Right lung (tissue), 10 donors: ENCODE measurements at places on chromosomes 5 and 9.
A peak's percentile ranks its signal among the peaks of the same experiment; 100 is the strongest.

DNA sequence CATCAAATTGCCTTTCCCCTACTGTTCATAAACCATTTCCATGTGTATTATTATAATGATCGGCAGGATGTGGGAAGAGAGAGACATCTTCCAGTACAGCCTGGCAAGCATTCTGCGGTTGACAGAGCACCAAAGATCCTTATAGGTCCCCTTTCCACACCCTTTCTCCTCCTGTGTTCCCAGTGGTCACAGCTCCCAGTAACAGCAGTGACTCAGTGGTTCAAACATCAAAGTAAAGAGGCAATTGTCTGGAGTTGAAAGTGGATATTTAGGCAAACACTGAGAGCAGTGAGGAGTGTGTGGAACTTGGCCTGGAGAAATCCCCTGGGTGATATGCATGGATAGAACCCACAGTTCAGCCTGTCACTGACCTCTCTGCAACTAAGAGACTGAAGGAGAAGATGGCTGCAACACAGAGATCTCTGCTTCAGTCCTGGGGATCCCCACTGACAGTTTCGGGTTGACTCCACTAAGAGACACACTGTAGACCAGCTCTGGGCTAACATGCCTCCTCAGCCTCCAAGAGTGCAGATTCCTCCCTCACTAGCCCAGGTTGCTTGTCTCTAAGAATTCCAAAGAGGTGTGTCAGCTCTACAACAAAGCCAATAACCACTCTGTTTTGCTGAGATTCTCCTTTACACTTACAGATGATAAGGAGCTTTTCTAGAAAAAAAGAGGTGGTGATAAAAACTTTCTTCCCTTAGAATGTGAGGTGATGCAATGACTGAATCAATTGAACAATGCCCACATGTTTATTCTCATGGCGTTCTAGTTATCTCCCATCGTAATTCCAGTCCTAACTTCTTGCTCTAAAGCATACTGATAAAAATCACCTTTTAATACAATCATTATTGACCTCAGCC is 94.4 kb upstream of the IL6ST start:
- no peak for DNase-seq

- no peak for DNase-seq
These were observed 145.4 kb downstream of the CD180 start for GRCh38 chr5:67051164-67051563.

DNA sequence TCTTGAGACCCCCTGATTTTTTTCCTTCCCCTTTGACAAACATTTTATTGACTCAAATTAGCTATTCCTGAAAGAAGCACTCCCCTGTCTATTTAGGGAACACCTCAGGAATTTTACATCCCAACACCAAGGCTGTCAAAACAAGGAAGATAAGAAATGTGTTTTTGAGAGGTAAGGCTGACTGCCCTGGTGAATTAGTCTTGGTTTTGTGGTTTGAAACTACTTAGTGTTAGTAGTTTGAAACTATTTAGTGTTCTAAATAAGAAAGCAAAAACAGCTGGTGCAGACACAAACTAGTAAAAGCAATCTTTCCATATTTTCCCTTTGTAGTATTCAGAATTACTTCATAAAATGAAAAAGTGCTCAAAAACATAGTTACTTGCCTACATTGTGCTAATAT is 120.7 kb downstream of the PCSK1 start:
- DNase-seq, result no peak

- DNase-seq, result no peak
These were observed 1.4 kb upstream of the DAB2 start for GRCh38 chr5:39426051-39426745.

GRCh38 chr9:12266758-12267157 is 426.4 kb upstream of the TYRP1 start:
- DNase-seq, result no peak

DNA sequence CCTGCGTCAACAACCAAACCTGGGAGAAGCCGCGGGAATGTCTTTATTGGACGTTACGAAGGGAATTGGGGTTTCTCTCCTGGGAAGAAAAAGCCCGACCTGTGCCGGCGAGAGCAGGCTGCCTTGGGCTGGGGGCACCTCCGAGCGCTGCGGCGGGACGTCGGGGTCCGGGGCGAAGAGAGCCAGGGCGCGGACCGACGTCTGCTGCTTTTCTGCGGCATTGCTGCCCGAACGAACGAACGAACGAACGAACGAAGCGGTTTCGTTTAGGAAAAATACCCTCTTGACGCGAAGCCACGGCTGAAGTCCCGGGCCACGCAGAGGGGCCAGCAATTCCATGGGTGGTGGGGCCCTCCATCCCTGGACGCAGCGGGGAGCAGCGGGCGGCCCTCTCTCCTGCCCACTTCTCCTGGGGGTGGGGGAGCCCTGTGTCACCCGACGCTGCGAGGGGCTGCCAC is 4.8 kb upstream of the PITX1 start:
- no peak for DNase-seq

DNA sequence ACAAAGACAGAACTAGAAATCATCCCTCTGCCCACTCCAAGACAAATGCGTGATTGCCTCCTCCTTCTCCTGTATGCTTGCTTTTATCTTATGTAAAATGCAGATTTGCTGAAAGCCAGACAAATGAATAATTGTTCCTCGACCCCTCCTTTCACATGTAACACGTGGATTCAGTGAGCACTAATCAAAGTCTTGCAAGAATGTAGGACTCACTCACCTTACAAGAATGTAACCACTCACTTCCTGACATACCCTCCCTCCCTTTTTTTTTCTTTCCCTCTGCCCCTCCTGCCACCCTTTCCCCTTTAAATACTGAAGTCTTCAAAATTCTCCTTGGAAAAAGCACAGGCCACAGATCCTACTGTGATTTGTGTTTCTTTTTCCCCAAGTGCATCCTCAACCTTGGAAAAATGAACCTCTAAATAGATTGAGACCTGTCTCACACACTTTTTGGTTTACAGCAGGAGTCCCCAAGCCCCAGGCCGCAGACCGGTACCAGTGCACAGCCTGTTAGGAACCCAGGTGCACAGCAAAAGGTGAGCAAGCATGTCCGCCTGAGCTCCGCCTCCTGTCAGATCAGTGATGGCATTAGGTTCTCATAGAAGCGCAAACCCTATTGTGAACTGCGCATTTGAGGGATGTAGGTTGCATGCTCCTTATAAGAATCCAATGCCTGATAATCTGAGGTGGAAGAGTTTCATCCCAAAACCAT is 29.4 kb upstream of the HSD17B3 start:
- DNase-seq, result no peak

- DNase-seq, result no peak
These were observed 583.1 kb downstream of the CCDC171 start for GRCh38 chr9:16135968-16136367.

GRCh38 chr5:82808960-82809359 is 268.2 kb downstream of the TMEM167A start:
- no peak for DNase-seq

DNA sequence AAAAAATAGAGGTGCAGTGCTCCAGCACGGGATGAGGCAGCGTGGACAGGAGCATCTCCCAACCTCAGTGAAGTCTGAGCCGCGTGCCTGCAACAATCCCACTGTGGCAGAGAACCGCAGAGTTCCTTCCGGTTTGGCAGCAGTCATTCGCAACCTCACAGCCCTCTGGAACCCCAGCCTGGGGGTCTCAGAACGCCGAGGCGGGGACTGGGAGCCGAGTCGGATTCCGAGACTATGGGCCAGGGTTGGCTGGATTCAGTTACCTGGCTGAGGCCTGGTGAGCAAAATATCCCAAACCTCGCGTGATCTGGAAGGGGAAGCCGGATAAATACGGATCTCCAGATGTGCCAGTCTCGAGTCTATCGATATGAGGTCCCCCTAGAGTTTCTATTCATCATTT is 27.0 kb downstream of the CDKN2A start:
- no peak for DNase-seq

DNA sequence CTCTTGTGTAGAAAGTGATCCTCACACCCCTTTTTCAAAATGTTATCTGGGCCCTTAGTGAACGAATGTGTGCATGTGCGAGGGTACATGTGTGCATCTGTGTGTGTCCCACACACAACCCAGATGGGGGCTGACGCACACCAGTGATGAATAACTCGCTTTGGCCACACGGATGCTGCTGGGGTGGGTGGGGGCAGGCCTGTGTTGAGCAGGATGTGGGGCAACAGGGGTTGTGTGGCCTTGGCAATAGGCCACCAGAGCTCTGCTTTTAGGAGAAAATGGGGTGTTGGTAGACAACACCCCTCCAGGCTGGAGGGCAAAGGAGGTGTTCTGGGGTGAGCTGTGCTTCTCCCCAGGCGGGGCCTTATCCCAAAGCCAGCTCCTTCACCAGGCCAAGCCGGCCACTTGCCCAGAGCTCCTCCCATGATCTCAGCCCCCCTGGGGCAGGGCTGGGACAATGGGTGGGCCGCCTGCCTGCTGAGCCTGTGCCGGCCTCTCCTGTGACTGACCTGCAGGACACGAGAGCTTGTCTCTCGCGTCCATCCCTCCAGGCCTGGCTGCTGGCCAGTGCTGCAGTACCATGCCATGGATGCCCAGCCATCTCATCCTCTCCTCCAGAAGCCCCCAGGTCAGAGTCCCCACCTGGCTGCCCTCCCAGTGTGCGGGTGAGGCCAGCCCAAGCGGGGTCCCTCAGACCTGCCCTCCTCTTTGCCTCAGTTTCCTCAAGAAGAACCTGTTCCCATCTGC is 1.7 kb downstream of the DBN1 start:
- no peak for DNase-seq

GRCh38 chr5:40736103-40736875 is 19.5 kb downstream of the TTC33 start:
- DNase-seq, result peak; percentile 60

DNA sequence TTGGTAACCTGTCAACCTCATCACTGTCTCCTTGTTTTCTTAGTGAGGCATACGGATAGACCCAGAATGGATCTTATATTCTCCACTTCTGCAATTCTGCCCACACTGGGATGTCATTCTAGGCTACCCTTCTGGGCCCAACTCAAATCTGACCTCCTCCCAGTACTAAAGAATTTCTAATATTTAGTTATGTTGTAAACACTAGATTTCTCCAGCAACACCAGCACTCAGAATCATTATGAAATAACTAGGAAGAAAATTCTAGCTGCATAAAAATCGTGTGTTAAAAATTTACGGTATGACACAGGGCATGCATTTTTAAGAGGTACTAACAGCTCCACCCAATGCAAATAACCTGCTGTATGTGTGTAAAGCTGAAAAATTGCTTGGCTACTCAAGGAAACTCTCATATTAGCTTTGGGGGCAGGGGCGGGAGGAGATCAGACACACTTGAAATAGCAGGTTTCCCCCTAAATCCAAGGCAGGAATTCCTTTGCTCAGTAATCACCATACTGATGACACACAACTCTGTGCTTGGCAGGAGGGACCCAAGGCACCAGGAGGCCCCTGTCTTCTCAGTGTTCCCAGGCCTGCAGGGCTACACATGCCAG is 27.3 kb downstream of the MACROH2A1 start:
- no peak for DNase-seq

- no peak for DNase-seq
These were observed 66.0 kb upstream of the RNF130 start for GRCh38 chr5:180137401-180138213.

- peak; percentile 23 for DNase-seq
These were observed at the start of gene HAPLN1 for GRCh38 chr5:83720836-83721537. TSS of gene HAPLN1 (minus strand) at chr5:83720855. CDS start at chr5:83673523, 47,332 bp downstream.

DNA sequence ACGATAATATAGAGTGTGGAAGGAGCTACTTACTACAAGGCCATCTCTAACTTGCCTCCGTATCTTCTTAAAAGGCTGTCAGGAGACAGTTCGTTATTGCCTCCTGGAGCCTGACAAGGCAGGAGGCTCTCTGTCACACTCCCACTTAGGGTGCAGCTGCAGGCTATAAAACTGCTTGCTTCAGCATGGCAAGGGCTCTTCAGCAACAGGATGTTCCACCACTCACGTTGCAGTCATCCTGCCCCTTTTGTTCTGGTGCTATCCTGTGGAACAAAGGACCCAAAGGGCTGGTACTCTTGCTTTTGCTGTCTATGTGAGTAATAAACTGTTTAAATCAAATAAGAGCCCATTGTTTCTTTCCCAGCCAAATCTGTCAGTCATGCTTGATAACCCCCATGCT is 508.9 kb downstream of the NTRK2 start:
- no peak for DNase-seq

DNA sequence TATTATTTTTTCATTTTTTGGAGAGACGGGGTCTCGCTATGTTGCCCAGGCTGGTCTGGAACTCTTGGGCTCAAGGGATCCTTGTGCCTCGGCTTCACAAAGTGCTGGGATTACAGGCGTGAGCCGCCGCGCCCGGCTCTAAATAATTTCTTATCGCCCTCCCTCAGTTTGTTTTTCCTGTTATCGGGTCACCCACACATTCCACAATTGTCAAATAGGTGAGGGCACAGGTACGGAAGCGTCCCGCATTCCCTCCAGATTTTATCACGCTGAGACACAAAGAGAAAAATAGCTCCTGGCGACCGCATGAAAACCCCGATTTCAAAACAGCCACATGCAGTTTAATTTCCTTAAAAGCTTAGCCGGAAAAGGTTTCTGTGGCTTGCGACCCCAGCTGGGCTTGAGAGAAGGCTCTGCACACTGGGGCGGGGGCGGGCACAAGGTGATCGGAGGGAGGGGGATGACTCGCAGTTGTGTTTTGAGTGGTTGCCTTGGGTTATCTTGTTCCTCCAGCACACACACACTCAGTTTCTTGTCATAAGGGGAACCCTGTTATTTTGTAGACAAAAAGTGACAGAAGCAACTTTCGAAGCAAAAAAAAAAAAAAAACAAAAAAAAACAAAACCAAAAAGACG is 717 bp upstream of the IQGAP2 start:
- DNase-seq, result no peak

DNA sequence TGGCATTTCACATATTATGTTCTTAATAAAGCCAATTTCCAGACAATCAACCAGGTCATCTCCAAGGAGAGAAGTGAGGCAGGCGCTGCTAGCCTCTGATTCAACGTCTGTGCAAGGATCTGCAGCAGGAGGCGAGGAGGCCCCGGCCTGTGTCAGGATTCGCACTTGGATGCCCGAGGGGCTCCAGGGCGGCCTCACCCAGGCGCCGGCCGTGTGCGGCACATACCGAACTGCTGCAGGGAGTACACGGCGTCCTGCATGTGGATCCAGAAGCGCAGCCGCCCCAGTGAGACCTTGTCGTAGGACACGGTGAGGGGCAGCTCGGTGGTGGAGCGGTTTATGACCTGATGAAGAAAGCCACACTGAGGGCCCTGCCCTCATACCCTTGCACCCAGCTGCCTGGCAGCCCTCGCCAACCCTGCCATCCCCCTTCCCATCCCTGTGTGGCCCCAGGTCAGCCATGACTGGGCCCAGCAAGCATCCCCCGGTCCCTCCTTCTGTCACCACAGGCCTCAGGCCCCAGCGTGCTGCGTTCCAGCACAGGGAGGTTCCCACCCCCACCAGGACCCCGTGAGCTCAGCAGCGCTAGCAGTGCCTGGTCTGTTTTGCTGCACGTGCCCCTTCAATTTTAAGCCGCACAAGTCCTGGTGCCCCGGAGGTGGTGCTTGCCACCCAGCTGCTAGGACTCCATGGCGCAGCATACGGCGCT is 9.9 kb downstream of the CLPTM1L start:
- DNase-seq, result no peak

- DNase-seq, result no peak
These were observed 26.6 kb upstream of the ANKDD1B start for GRCh38 chr5:75584641-75585040.

DNA sequence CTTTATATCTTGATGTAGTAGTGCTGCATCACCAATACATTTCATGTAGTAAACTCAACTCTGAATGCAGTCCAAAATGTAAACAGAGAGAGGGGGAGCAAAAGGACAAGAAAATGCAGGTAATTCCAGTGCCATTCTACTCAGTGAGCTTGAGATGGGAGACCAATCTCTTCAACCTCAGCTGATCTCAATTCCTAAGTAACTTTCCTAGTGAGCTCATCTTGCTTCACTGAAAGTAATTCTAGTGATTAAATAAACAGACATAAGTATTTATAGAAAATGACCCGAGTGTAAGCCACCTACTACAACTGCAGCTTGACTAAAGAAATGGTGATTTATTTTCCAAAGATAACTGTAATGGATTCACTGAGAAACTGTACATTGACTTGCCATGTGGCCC is 424.5 kb downstream of the DMRT2 start:
- no peak for DNase-seq
